ENCODE measurements at places on chromosomes 16 and 17.

- DNase-seq: no peak
These were observed 21.9 kb downstream of the ATP2C2 start for GRCh38 chr16:84390131-84390785.

GRCh38 chr17:29379084-29379991 lies 10.8 kb upstream of the TAOK1 start:
- no peak for DNase-seq

GRCh38 chr17:51937264-51937663 lies 221.2 kb downstream of the CA10 start:
- no peak for DNase-seq

- no peak for DNase-seq
These were observed 67.1 kb downstream of the SSH2 start for GRCh38 chr17:29862951-29863350.

DNA sequence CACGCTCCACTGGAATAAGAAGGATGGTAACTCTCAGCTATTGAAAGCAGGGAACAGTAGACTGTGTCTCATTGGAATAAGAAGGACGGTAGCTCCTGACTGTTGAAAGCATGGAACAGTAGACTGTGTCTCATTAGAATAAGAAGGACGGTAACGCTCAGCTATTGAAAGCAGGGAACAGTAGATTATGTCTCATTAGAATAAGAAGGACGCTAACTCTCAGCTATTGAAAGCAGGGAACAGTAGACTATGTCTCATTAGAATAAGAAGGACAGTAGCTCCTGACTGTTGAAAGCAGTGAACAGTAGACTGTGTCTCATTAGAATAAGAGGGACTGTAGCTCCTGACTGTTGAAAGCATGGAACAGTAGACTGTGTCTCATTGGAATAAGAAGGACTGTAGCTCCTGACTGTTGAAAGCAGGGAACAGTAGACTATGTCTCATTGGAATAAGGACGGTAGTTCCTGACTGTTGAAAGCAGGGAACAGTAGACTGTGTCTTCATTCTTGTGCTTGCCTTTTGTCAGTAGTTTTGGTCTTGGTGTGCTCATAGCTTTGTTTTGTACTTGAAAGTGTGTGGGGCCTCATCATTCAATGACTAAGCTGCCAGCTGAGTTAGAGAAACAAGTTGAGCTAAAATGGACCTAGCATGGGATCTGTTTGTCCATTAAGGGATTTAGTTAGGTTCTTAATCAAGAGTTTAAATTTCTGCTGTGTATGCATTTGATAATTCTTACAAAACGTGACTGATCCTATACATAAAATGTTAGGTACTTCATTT lies 58.5 kb downstream of the BANP start:
- no peak for DNase-seq

DNA sequence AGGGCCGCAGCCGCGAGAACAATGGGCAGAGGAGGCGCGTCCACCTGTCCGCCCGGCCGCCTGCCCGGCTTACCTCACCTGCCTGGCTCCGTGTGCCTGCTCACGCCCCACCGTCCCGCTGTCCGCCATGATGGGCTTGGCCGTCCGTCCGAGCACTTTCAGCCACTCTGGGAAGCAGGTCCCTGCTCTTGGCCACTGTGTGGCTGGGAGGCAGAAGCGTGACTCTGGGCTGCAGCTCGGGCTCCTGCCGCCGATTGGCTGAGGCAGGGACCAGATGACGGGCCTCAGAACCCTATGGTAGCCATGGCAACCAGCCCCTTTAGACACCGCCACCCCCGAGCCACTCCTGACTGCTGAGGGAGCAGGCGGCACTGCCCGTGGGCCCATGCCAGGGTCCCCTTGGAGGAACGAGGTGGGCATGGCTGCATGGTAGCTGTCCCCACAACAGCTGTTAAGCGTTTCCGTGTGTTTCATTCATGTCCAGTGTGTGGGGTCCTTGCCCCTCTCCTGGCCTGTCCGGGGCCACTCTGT lies 8.9 kb upstream of the AXIN1 start:
- DNase-seq: no peak

DNA sequence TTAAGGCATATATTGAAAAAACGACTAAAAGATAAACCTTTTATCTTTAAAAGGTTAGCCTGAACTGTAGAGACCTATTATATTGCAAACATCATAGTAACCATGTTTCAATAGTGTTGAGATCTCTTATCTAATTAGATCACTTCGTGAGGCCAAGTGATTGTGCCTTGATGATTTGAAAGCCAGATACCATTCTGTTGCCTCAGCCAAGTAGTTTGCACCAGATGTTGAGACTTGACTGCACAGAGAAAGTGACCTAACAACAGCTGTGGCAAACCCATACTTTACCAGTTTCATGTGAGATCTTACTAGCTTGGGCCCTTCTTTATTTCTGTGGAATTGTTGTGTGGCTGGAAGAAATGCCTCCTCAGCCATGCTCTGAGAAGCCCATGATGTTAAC lies 717.3 kb downstream of the KCNJ2 start:
- no peak for DNase-seq

DNA sequence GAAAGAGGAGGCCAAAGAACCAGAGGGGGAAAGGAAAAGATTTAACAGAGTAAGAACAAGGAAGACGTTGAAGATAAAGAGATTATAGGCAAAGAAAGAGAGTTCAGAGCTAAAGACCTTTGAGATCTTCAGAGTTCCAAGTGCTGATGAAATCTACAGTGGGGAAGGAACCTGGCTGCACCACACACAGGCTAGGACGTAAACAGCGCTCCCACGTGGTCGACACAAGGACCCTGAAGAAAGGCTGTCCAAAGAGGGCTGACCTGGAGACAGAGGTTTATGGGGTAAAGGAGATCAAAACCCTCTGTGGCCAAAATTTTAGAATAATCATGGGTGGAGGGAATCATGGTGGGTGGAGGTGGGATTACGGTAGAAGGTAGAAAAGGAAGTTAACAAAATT lies 121.6 kb downstream of the PMP22 start:
- DNase-seq: no peak

- DNase-seq: no peak
These were observed 14.0 kb downstream of the HS3ST3A1 start for GRCh38 chr17:13587487-13588338.

DNA sequence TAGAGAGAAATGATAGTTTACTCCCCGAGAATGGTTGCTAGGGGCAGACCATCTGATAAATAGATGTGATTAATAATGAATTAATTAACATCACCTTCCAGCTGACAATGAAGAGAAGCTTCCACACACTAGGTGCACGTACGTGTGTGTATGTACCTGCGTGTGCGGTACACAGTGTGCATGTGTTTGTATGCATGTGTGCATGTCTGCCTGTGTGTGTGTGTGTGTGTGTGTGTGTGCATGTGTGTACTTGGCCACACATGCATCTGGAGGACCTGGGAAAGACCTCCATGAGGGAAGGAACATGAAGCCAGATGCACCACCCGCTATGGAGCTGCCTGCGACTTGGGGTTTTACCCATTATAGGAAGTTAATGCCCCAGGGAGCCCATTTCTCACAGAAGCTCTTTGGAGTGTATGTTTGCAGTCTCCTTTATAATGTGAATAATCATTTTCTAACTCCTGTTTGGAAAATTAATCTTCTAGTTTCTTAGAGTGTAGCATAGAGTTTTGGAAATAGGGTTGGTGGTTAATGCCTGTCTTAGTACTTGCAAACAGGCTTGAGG lies 229.1 kb downstream of the ENGASE start:
- no peak for DNase-seq

GRCh38 chr17:61064087-61064951 lies 335.3 kb upstream of the TBX2 start:
- DNase-seq: no peak

GRCh38 chr17:58265271-58265670 lies 15.5 kb downstream of the MPO start:
- no peak for DNase-seq

Measured in cortex of kidney (tissue), 1 donor.